ENCODE measurements at places on chromosomes 6 and 20.

- DNase-seq, result no peak
Measured at GRCh38 chr6:94510877-94511276, 1066.5 kb upstream of the MANEA start.

GRCh38 chr6:136147342-136147741, 102.8 kb downstream of the MTFR2 start:
- no peak for DNase-seq

GRCh38 chr6:79814940-79815339, 132.4 kb downstream of the ELOVL4 start:
- no peak for DNase-seq

DNA sequence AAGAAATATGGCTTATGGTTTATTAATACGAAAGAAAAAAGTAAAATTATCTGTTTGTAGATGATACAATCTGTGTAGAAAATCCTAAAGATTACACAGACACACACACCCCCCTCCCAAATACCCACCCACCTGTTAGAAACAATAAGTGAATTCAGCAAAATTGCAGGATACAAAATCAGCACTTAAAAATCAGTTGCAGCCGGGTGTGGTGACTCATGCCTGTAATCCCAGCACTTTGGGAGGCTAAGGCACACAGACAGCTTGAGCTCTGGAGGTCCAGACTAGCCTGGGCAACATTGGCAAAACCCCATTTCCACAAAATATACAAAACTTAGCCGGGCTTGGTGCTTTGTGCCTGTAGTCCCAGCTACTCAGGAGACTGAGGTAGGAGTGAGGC, 42.3 kb downstream of the NINL start:
- no peak for DNase-seq

DNA sequence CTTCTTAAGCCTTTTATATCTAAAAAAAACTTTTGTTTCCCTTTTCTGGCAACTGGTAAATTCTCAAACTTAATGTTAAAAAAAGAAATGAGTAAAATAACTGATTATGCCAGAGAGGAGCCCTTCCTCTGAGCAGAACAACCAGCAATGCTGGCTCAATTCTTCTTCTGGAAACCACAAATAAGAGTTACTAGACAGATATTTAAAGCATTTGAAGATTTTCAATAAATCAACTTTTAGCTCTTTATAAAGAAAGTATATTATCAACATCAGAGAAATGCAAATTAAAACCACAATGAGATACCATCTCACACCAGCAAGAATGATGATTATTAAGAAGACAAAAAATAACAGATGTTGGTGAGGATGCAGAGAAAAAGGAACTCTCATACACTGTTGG, 61.1 kb upstream of the TCF21 start:
- DNase-seq, result no peak

DNA sequence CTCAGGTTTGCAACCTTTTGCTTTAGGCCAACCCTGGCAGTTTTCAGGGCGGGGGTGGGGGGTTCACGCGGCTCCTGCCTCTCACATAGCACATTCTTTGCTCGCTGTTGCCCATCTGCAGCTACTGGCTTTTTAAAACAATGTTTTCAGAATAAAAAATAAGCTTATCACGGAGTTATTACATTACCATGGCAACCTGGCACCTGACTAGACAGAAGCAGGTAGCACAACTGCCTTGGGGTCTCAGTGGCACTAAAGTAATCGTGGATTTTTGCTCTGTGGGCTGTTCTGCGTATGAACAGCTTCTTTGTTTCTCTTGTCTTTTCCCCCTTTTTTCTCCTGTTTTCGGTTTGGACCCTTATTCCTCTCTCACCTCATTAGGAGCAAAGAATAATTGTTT, 9.1 kb upstream of the MANBAL start:
- no peak for DNase-seq

DNA sequence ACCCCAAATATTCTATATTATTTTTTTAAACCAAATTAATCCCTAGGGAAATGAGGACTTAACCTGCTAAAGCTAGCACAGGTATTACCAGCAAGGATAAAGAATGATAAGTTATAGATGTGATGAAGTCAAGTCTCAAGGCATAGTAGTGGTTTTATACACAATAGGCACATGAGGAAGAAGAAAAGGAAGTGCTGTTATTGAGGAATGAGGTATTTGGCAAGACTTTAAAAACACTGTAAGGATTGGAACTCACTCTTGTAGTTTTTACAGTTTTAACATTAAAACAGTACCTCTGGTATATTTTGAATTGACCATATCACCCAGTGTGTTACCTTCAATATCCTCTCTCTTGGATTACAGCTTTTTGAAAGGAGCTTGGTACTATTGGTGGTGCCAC, 54.6 kb downstream of the PHF3 start:
- DNase-seq, result no peak

- DNase-seq, result no peak
Measured at GRCh38 chr6:31614075-31614619, 887 bp upstream of the AIF1 start.

GRCh38 chr6:52416629-52417151, 3.5 kb upstream of the EFHC1 start:
- no peak for DNase-seq

DNA sequence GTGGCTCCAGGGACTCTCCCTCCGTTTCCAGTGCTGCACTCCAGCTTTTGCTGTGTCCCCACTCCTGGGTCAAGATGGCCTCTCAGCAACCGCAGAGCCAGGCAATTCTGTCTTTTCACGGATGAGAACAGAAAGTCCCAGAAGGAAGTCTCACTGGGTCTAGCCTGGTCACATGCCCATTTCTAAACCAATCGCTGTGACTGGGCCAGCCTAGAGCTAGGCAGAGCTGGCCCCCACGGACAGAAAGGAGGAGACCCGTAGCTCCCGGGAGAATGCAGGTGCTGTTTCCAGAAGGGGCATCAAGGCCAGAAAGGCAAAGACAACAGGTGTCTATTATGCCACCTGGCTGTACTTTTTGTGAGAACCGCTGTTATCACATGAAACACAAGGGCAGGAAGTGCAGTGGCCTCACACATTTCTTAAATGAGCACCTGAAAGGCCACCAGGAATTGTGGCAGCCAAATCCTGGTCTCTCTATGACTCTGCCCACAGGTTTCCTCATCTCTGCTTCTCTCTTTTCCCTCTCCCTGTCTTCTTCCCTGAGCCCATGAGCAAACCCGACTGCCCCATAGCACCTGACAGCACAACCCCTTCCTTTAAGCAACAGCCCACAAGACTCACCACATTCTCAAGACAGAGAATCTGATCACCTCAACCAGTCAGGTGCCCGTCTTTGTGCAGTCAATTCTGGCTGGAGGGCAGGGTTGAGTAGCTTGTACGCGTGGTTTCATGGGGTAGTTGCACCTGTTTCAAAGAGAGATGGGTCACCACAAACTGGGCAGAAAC, 37.1 kb upstream of the B4GALT5 start:
- no peak for DNase-seq

DNA sequence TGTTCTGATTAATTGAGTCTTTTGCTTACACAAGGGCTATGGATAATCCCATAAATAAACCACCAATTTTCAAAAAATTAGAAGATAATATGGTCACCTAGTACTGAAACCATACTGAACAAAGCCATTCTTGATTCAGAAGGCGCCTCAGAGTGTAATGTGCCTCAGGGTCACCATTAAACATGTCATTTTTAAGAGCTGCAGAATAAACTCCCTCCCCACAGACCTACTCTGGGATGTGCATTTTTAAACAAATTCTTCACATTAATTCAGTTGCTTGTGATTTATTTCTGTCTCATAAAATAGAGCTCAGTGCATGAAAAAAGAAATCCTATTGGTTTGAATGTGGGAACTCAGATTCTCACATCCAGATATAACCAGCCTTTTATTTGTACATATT, 202.1 kb upstream of the HEY2 start:
- no peak for DNase-seq

DNA sequence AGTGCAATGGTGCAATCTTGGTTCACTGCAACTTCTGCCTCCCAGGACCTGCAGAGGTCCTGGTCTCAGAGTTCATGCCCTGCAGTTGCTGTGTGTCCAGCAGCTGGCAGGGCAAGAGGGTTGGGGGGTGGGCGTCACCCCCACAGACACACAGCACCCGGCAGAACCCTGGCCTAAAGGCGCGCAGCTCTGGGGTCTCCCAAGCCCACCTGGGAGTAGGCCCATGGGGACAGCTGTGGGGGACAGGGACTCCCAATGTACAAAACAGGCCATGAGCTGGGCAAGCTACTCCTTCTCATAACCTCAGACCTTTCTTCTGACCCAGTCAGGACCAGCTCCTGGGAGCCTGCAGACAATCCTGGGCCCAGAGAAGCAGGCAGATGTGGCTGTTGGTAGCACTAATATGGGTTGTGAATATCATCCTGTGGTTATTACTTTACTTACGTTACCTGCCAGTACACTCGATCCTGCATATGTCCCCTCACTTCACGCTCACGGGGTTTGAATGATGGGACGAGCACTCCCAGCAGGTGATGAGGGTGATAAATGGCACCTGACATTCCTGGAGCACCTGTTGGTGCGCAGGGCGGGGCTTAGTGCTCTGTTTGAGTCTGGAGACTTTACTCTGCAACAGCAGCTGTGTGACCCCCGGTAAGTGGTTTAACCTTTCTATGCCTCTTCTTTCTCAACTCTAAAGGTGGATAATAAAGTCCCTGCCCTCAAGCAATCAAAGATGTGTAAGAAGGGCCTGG, 39.9 kb upstream of the SULF2 start:
- no peak for DNase-seq

- no peak for DNase-seq
Measured at GRCh38 chr6:170026751-170027646, 263.9 kb downstream of the DLL1 start.

GRCh38 chr6:125733516-125734300, 15.7 kb upstream of the HEY2 start:
- DNase-seq, result no peak

- no peak for DNase-seq
Measured at GRCh38 chr6:15779726-15780125, 116.9 kb upstream of the DTNBP1 start.

GRCh38 chr6:107187630-107188029, 72.3 kb upstream of the BEND3 start:
- no peak for DNase-seq

Measured in activated CD8-positive, alpha-beta memory T cell treated with anti-CD3 and anti-CD28 coated beads for 48 hours (primary cell).